ENCODE measurements at places on chromosomes 2 and 18.

DNA sequence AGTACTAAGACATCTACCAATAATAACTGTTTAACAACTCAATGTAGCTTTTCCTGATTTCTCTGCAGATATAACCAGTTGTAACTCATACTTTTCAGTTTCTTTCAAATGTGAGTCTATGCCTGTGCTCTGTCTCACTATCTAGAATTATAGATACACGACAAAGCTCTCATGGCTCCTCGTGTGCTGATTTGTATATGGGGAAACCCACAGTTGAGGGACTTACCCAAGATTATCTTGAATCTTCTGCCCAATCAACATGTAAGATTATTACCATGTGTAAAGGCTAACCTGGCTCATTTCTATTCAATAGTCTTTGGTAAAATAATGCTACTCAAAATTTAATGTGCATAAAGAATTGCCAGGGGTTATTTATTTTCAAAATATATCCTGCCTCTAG is 554.4 kb downstream of the FBXO15 start:
- DNase-seq: no peak

DNA sequence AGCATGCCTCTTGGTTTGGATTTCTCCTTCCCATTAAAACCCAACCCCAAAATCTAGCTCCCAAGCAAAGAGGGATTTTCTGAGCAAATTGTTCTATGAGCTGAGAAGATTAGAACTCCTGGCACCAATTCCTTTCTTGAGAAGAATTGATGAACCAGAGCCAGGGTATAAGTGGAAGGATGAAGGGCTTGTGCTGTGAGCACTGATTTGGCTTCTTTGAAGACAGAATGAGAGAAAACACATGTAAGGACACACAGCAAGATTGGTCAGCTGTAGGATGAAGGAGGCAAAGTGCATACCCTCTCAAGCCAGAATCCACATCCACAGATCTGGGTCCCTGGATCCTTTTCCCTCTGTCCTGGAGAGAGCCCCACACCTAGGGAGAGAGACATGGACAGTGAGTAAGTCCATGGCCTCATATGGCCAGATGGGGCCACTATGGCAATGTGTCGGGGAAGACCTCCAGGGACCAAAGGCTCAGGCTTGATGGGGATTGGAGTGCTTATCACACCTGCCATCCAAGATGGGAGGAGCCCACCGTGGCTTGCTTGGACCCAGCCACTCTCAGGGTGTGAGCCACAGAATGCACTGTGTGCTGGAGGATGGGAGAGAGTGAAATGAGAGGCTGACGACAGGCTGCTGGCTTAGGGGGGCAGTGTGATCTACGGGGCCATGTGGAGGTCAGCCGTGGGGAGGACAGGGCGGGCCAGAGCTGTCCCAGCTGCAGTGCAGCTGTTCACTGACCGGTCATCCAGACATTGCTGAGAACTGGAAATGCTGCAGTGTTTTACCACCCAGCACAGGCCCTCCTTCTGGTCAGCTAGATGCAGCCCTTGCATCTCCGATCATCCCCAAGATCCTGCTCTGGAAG is 339.8 kb downstream of the CYP26B1 start:
- DNase-seq: no peak

GRCh38 chr18:49726675-49726963 is 86.7 kb downstream of the ACAA2 start:
- no peak for DNase-seq

DNA sequence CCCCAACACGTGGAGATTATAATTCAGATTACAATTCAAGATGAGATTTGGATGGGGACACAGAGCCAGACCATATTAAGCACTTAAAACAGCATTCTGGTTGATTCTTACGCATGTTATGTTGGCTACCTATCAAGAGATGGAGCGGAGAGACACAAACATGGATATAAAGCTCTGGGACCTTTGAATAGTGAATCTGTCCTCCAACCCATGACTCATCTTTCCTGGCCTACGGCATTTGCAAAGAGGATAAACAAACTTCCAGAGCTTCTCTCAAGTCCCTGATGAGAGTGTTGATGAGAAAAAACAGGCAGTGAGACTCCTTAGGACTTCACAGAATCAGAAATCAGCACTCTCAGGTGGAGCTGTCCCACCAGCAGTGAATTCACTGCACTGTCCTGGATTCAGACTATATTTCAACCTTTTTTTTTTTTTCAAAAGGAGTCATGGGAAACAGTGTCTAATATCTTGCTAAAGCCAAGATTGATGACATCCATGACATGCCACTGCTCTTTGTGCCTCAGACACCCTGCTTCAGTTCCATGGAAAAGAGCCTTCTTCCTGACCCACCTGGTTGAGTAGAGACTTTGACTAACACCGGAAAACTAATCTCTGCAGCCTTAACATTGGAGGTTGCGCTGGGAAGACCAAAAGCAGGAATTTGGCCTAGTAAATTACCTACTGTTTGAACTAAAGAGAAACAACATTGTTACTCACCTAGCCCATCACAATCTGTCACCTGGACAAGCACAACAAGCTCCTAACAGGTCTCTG is 62.1 kb upstream of the NPAS2 start:
- peak; percentile 69 for DNase-seq

DNA sequence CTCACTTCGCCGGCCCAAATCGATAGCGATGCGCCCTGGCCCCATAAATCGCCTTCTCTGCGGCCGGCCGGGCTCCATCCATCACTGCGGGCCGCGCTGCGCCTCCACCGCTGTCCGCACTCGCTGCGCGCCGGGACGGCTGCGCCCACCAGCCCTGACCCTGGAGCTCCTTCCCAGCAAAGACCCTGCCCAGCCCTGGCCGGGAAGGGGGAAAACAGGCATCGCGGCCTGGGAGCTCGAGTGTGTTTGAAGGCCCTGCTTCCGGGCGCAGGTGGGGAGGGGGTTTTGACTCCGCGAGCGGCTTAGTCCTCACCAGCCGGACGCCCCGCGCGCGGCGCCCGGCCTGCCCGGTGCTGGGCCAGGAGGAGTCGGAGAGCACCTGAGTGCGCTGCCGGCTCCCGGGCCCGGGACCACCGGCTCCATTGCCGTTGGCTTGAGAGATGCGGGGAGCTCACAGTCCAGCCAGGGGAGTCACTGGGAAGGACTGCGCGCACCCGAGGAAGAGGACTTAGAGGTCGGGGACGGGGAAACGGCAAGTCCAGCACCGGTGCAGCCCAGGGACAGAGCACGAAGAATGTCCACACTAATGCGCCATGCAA is 1.1 kb downstream of the PAX8 start:
- no peak for DNase-seq

DNA sequence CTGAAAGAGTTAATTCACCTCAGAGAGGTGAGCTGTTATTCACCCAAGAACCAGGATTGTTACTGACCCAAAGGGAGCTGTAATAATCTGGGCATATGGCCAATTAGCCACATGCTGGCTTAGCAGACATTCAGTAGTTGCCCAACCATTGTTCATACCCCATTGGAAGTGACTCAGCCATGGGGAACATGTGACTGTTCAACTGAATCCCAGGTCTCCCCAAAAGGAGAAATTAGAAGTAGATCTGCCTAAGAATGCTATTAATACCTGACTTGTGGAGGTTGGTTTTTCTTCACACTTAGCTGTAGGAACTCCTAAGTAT is 272.6 kb upstream of the UBE2E3 start:
- peak; percentile 92 for DNase-seq

All from NCI-H226 (cell line).